Urinary bladder (tissue), 4 donors: ENCODE measurements at places on chromosomes 7 and 10. TPM values are rescaled to one million over a fixed set of nuclear protein-coding genes. Genes with fewer than 3 reads are reported as not detected.

GOLGA7B gene
- 0.11 TPM for total RNA-seq

TSPAN13 gene
- 26.2 TPM for total RNA-seq

CCDC3 gene
- 22.5 TPM for total RNA-seq

DKK1 gene
- total RNA-seq = 4.6 TPM

DYDC2 gene
- not detected for total RNA-seq

DNA2 gene
- total RNA-seq = 16.8 TPM

MSMB gene
- not detected for total RNA-seq
